ENCODE measurements at places on chromosomes 13 and 19.

DNA sequence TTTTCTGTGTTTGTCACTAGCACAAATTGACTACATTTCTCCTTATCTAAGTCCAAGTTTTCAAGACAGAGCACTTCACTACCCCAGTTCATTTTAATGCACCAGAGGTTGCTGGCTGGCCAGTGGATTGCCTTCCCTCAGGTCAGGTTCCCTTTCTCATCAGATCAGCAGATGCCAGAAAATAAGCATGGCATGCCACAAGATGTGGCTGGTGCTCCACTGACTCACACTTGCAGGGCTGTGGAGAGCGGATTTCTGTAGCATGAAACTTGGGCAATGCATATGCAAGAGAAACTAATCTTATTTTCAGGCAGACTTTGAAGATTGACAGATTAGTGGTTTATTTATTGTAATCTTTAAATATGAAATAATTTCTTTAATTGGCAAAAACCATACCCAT, 79.5 kb downstream of the RUBCNL start:
- no peak for DNase-seq

- DNase-seq: no peak
These were observed 74.7 kb downstream of the GADD45B start for GRCh38 chr19:2550431-2551171.

GRCh38 chr13:23889615-23890607, 711 bp upstream of the MIPEP start:
- no peak for DNase-seq

DNA sequence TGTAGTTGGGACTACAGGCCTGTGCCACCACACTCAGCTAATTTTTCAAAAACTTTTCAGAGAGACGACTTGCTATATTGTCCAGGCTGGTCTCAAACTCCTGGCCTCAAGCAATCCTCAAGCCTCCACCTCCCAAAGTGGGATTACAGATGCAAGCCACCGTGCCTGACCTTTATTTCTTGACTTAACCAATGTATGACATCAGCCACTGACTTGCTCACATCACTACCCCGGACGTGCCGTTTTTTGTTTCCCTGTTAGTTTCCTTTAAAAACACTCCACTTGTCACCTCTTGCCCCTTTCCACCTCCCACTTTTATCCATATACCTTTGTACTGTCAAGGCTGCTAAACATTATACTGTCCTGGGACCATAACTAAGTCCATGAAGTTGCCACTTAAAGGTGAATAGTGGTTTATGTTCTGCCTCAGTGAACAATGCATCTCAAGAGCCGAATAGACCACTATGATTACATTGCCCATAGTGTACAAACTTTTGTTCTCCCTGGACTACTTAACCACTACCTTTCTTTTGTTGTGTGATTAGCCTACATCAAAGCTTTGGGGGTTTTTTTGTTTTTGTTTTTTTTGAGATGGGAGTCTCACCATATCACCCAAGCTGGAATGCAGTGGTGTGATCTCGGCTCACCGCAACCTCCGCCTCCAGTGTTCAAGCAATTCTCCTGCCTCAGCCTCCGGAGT, 2.3 kb upstream of the EPHX3 start:
- DNase-seq: no peak

DNA sequence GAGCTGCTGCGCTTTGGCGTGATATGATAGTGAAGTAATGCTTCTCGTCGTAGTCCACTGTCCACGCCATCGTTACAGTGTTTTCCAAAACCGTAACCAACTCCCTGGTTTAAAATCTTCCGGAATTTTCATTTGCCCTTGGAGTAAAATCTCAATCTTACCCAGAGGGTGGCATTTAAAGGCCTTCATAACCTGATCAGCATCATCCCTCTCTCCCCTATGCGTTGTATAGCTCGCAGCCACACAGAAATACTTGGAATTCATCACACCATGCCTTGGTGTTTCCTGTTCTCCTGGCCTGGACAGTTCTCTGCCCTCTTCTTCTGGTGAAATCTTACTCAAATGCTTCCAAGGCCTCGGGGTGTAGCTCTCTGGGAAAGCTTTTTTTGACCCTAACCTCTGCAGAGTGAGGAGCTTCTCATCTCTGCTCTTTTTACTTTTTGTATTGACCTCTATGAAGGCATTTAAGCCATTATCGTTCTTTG, 839 bp downstream of the MPHOSPH8 start:
- DNase-seq: no peak
